Stimulated activated CD8-positive, alpha-beta memory T cell treated with anti-CD3 and anti-CD28 coated beads, Interleukin-4, amount 100 ng/mL, for 24 hours (primary cell): ENCODE measurements at places on chromosomes 2 and 18.

DNA sequence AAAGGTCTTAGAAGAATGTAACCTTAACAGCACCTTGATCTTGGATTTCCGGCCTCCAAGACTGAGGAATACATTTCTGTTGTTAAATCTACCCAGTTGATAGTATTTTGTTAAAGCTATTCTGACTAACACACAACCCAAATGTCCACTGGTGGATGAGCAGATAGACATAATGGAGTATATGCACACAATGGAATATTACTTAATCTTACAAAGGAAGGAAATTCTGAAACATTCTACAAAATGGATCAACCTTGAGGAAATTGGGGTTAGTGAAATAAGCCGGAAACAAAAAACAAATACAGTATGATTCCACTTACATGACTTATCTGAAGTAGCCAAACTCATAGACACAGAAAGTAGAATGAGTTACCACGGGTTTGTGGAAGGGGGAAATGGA, 168.7 kb downstream of the ZNF804A start:
- no peak for DNase-seq

- no peak for DNase-seq
These were observed 5.2 kb downstream of the GNLY start for GRCh38 chr2:85699325-85699724.

DNA sequence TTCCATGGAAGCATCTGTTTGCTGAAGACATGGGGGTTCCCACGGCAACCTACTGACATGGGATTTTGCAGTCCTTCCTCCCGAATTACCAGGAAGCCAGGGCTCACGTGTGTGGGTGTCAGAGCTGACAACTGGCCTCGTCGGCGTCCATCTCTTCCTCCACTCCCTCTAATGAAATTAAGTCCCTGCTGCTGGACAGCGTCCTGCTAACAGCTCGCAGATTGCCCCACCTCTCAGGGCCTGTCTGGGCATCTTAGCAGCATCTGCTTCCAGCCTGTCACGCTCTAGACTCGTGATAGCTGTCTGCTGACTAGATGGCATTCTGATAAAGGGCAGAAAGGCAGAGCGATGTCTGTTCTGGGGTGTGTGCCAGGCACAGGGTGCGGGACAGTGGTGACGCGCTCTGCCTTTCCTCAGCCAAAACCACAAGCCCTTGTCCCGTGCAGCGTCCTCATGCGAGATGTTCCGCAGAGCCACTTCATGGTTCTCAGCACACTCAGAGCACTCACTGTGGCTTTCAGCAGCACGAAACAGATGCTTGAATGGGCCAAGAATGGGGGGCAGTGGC, 161.1 kb downstream of the ARL4C start:
- peak; percentile 13 for DNase-seq

GRCh38 chr2:209525834-209526281, 102.0 kb downstream of the MAP2 start:
- no peak for DNase-seq

DNA sequence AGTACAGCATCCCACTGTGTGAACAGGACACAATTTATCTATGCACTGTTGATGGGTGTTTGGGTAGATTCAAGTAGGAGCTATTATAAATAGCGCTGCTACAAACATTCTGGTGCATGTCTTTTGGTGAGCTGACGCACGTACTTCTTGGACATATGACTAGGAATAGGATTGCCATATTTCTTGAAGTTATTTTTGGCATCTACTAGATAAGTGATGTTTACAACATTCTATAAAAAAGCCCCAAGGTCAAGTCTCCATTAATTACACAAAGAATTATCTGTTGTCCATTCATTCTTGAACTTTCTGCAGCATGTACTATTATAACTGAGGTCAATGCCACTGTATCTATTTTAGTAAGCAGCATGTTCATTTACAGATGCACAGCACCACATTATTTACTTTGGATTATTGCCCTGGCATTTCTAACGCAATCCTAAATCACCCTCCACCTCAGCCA, 225.5 kb upstream of the TMEM200C start:
- DNase-seq, result no peak

DNA sequence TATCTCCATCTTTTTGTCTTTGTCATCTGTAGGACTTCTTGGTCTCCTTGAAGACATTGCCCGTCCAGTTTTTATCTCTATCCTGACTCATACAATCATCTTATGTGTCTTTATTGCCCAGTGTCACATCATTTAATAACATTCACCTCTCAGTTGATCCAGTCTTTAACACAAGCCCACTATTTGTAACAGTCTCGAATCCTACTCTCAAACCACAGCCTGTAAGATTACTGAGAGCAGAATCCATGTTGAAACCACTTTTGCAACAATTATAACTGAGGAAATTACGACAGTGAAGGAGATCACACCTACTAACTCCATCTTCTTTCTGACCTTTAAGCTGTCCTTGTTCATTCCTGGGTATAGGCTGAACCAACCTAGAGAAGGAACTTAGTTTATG, 1206.0 kb upstream of the ZEB2 start:
- DNase-seq, result no peak

DNA sequence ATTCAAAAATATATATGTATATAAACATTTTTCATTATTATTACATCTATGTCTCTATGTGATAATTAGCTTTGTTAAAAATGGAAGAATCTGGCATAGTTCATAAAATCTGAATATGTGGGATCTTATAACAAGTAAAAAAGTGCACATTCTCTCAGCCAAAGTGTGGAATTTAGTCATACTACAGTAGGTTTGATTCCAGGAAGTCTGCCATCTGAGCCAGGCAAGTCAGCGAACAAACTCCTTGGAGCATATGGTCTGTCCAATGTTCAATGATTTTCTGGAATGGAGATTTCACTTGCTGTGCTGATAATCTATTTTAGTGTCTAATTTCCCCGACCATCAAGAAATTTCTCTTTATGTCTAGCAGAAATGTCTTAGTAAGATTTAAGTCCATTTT, 1033.2 kb upstream of the NXPH2 start:
- no peak for DNase-seq
